Activated CD4-positive, alpha-beta T cell treated with anti-CD3 and anti-CD28 coated beads for 36 hours (primary cell): ENCODE measurements at places on chromosomes 1 and 21. TPM values are rescaled to one million over a fixed set of nuclear protein-coding genes. Genes with fewer than 3 reads are reported as not detected.

CLEC20A gene
- total RNA-seq = not detected

ITLN2 gene
- not detected for total RNA-seq

DNA sequence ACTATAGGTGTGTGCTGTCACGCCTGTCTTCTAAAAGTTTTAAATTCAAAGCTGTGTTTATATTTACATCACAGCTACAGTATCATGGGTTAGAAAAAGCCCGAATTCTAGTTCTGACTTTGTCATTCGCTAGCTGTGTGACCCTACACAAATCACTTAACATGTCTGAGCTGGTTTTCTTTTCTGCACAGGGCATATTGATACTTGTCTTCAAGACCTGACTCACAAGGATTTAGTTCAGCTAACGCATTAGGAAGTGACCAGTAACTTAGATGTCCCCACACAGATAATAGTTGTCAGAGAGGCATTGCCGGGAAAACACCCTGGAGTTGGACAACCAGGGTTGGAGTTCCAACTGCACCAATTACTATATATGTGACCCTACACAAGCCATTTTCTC is 25.9 kb downstream of the GIPC2 start:
- peaks cover 3% of the 10 kb centered on the region for H3K4me1 ChIP-seq
- H3K27ac ChIP-seq = no peak overlapping the region
- H3K36me3 ChIP-seq = no peaks in the 10 kb centered on the region
- no peak for DNase-seq
- peaks cover 9% of the 10 kb centered on the region for H3K27me3 ChIP-seq
- no peak overlapping the region for H3K4me3 ChIP-seq

DNA sequence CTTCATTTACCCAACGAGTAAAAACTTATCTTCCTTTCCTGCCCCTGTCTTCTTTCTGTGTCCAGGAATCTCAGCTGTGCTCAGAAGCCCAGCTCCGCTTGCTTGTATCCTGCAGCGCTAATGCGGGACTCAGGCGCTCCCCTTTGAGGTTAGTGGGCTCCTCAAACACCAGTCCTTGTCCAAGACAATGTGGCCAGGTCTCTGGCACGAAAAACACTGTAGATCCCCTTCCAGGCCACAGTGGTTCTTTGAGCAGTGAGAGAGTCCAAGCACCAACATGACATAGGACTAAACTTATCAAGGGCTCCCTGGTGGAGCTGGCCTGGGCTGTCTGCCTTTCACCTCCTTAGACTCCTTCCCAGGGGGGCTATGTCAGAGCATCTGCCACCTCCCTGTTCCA is 53.7 kb downstream of the PLD5 start:
- H3K27ac ChIP-seq = no peak overlapping the region
- peaks cover 7% of the 10 kb centered on the region for H3K27me3 ChIP-seq
- H3K4me1 ChIP-seq = no peaks in the 10 kb centered on the region
- H3K4me3 ChIP-seq = no peak overlapping the region

- DNase-seq = peak; percentile 25
- H3K4me1 ChIP-seq = no peaks in the 10 kb centered on the region
- H3K36me3 ChIP-seq = no peaks in the 10 kb centered on the region
Observed at GRCh38 chr1:245512980-245513578, 358.3 kb downstream of the KIF26B start.

- H3K4me1 ChIP-seq = peaks cover 3% of the 10 kb centered on the region
- DNase-seq = no peak
- H3K36me3 ChIP-seq = peaks cover 8% of the 10 kb centered on the region
- no peak overlapping the region for H3K27ac ChIP-seq
- H3K4me3 ChIP-seq = no peak overlapping the region
- no peaks in the 10 kb centered on the region for H3K27me3 ChIP-seq
Observed at GRCh38 chr1:43750083-43750482, 42.7 kb downstream of the ST3GAL3 start.

DNA sequence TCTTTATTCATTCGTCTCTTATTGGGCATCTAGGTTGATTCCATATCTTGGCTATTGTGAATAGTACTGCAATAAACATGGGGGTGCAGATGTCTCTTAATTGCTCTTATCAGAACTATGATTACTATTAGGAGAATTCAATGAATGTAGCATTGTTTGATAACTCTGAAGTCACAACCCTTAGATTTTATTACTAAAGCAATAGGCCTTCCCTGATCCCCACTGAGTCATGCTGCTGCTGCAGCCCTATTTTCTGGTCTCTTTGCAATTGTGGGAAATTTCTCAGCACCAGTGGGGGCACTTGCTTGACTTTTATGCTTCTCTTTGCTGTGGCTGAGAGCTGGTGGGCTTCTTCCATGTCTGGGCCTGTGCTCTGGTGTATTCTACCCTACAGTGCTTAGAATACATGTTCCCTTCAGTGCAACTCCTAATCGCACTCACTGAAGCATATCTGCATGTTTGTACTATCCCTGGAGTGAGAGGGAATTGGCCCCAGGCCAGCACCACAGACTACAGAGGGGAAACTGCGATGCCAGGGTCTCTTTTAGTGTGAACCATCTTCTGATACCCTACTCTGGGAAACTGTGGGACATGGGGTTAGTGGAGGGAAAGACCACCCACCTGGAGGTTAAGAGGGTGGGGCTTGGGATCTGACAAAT is 52.2 kb upstream of the ROR1 start:
- H3K27ac ChIP-seq = no peak overlapping the region
- no peaks in the 10 kb centered on the region for H3K4me1 ChIP-seq
- no peak overlapping the region for H3K4me3 ChIP-seq
- H3K36me3 ChIP-seq = no peaks in the 10 kb centered on the region
- no peaks in the 10 kb centered on the region for H3K27me3 ChIP-seq
- DNase-seq = no peak

DNA sequence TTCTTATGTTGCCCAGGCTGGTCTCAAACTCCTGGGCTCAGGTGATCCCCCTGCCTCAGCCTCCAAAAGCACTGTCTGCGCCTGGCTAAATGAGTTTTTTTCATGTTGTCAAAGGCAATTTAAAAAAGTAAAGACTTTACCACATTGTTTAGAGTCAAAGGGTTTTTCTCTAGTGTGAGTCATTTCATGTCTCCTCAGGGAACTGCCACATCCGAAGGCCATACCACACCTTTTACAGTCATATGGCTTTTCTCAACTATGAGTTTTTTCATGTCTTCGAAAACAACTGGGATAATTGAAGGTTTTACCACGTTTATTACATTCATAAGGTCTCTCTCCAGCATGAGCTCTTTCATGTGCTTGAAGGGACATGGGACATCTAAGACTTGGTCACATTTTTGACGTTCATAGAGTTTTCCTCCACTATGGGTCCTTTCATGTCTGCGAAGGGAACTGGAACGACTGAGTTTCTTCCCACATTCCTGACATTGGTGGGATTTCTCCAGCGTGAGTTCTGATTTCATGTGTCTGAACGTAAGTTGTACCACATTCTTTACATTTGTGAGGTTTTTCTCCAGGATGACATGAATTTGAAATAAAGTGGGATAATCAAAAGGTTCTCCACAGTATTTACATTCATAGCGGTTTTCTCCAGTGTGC is 65.6 kb downstream of the UCHL5 start:
- peaks cover 3% of the 10 kb centered on the region for H3K4me1 ChIP-seq
- H3K4me3 ChIP-seq = no peak overlapping the region
- H3K27ac ChIP-seq = no peak overlapping the region
- H3K36me3 ChIP-seq = peaks cover 34% of the 10 kb centered on the region
- H3K27me3 ChIP-seq = no peaks in the 10 kb centered on the region
- no peak for DNase-seq

GRCh38 chr1:98059620-98060019 is 138.8 kb upstream of the DPYD start:
- H3K27me3 ChIP-seq = peaks cover 25% of the 10 kb centered on the region
- H3K4me1 ChIP-seq = no peaks in the 10 kb centered on the region
- no peak overlapping the region for H3K4me3 ChIP-seq
- no peaks in the 10 kb centered on the region for H3K36me3 ChIP-seq

DNA sequence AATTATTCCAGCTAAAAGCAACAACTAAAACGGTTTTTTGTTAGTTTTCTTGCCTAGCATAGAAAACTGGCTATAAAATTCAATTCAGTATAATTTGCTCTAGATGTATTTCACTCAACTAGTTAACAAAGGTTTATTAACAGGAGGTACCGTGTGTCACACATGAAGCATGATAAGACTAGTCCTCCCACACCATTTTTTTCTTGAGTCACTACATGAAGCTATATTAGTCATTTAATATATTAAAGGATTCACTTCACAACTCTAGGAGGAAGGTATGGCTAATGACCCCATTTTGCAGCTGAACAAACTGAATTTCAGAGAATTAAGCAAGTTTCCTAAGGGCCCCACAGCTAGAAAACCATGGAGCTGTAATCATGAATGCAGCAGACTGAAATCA is 307.8 kb upstream of the USP25 start:
- H3K4me1 ChIP-seq = peaks cover 27% of the 10 kb centered on the region
- H3K27ac ChIP-seq = no peak overlapping the region
- no peak for DNase-seq

DNA sequence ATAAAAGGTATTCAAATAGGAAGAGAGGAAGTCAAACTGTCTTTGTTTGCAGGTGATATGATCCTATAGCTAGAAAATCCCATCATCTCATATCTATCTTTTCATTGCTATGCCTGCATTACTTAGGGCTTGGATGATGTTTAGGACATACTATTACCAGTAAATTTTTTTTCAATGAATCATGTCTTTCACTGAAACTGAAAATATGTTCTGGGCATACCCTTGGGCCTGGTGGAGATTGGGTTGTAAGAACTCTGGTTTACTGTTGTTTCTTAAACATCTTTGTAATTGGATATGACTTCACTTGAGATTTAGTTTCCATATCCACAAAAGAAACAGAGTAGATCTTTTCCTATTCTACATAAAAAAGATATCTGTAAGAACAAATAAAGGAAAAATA is 502.2 kb upstream of the PRMT6 start:
- H3K27ac ChIP-seq = no peak overlapping the region
- H3K27me3 ChIP-seq = no peaks in the 10 kb centered on the region
- no peaks in the 10 kb centered on the region for H3K36me3 ChIP-seq
- DNase-seq = no peak
- H3K4me3 ChIP-seq = no peak overlapping the region
- no peaks in the 10 kb centered on the region for H3K4me1 ChIP-seq

DNA sequence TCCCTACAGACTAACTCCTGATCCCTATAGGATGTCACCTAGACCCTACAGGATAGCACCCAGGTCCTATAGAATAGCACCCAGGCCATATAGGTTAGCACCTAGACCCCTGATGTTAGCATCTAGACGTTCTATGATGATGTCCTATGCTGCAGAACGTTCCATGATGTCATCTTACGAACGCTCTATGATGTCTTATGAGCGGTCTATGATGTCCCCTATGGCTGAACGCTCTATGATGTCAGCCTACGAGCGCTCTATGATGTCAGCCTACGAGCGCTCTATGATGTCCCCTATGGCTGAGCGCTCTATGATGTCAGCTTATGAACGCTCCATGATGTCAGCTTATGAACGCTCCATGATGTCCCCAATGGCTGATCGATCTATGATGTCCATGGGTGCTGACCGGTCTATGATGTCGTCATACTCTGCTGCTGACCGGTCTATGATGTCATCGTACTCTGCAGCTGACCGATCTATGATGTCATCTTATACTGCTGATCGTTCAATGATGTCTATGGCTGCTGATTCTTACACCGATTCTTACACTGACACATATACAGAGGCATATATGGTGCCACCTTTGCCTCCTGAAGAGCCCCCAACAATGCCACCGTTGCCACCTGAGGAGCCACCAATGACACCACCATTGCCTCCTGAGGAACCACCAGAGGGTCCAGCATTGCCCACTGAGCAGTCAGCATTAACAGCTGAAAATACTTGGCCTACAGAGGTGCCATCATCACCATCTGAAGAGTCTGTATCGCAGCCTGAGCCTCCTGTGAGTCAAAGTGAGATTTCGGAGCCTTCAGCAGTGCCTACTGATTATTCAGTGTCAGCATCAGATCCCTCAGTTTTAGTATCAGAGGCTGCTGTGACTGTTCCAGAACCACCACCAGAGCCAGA is 9.5 kb downstream of the SON start:
- H3K4me1 ChIP-seq = peaks cover 54% of the 10 kb centered on the region
- H3K36me3 ChIP-seq = peaks cover 80% of the 10 kb centered on the region
- no peaks in the 10 kb centered on the region for H3K27me3 ChIP-seq
- DNase-seq = no peak
- H3K27ac ChIP-seq = peak overlapping the region; percentile 60
